ENCODE measurements at places on chromosomes 2 and 18. TPM values are rescaled to one million over a fixed set of nuclear protein-coding genes. Genes with fewer than 3 reads are reported as not detected.

DNA sequence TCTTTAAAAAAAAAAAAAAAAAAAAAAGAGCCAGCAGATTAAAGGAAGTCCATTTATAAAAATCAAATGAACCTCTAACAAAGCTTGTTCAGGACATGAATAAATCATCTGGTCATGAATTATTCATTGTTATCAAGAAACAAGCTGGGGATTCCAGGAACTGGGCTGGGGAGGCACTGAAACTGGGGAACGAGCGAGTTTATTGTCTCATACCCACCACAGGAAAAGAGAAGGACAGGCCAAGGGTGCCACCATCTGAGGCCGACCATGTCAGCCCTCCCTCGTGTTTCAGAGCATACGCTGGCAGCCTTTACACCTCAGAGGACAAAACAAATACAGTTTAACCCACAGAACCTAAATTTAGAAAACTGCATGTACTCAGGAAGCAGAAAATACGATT is 164.2 kb downstream of the VWC2L start:
- H3K27ac ChIP-seq, result no peak overlapping the region
- H3K27me3 ChIP-seq, result peaks cover 5% of the 10 kb centered on the region
- peaks cover 5% of the 10 kb centered on the region for H3K4me1 ChIP-seq
- DNase-seq, result no peak

Gene PTRHD1
- total RNA-seq, result 17.3 TPM

Gene KRTCAP3
- total RNA-seq, result 12.2 TPM

Gene HAAO
- not detected for total RNA-seq

DNA sequence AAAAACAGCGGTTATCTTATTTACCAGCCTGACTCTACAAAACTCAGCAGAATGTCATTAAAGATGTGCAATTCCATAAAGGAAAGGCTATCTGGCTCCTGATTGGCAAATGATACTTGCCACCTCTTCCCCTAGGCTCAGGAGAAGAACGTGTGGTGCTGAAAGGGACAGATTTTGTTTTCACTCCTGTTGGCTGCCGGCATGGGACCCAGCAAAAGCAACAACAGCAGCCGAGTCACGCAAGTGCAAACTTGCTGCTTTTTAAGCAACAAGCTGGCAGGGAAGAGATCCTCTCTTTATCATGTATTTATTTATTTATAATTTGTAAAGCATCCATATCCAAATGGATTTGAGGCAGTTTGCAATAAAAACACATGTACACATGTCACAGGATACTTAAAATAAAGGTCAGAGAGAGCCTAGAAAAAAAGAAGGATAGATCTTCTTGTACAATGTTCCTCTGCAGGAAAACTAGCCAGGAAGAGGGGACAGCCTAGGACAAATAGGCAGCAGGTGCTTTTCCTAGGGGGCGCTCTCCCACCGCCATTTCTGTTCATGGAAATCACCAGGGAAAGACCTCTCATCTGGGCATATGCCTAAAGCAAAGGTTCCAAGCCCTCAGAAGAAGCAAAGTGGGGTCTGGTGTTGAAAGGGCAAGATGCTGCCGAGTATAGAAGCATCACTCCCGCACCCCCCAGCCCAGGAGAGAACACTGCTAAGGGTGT is 799.3 kb downstream of the BCL11A start:
- no peaks in the 10 kb centered on the region for H3K36me3 ChIP-seq
- no peak for DNase-seq
- H3K27me3 ChIP-seq, result no peaks in the 10 kb centered on the region
- no peaks in the 10 kb centered on the region for H3K4me1 ChIP-seq

Gene AQP12B
- total RNA-seq, result not detected

- H3K4me3 ChIP-seq, result no peak overlapping the region
- H3K36me3 ChIP-seq, result no peaks in the 10 kb centered on the region
- no peak overlapping the region for H3K27ac ChIP-seq
- no peak for DNase-seq
- H3K27me3 ChIP-seq, result no peaks in the 10 kb centered on the region
Measured at GRCh38 chr2:109186656-109187250, 57.7 kb downstream of the SH3RF3 start.

GRCh38 chr2:65443509-65444186 is 11.2 kb upstream of the SPRED2 start:
- H3K36me3 ChIP-seq, result no peaks in the 10 kb centered on the region
- no peaks in the 10 kb centered on the region for H3K4me1 ChIP-seq
- no peak overlapping the region for H3K27ac ChIP-seq
- no peak overlapping the region for H3K4me3 ChIP-seq

DNA sequence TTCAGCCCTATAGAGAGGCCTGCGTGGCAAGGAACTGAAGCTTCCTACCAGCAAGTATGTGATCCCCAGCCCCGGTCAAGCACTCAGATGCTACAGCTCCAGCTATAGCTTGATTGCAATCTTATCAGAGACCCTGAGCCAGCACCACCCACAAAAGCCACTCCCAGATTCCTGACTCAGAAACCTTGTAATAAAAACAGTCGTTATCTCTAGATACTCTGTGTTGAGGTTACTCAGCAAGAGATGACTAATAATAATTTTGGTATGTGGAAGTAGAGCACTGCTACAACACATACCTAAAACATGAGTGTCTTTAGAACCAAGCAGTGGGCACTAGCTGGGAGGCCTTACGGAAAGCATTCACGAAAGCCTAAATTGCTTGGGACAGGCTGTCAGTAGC is 216.9 kb downstream of the UXS1 start:
- H3K4me1 ChIP-seq, result peaks cover 8% of the 10 kb centered on the region
- no peaks in the 10 kb centered on the region for H3K27me3 ChIP-seq
- H3K4me3 ChIP-seq, result no peak overlapping the region
- H3K27ac ChIP-seq, result no peak overlapping the region

Gene ASXL3
- not detected for total RNA-seq

Gene ASIC4
- total RNA-seq, result 0.09 TPM

DNA sequence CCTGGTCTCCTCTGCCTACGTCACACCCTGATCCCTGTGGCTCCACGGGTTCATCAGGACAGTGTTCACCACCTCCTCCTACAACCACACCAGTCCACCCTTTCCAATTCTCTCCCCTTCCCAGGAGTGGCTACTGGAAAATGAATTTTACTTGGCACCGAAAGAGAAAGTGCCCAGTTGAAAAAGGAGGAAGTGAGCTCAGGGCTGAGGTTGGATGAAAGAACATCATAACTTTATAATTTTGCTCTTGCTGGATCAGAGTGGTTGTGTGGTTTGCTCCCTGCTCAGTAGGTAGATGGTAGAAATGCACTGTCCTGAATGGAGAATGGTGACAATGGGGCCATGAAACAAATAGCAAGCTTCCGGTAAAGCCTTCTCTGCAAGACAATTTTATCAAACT is 140.3 kb upstream of the DDX18 start:
- no peak overlapping the region for H3K4me3 ChIP-seq
- no peaks in the 10 kb centered on the region for H3K36me3 ChIP-seq
- no peaks in the 10 kb centered on the region for H3K27me3 ChIP-seq
- H3K4me1 ChIP-seq, result no peaks in the 10 kb centered on the region

Gene PKDCC
- not detected for total RNA-seq

Gene IL1RN
- total RNA-seq, result 2.1 TPM

Gene IL36A
- not detected for total RNA-seq

GRCh38 chr2:126038861-126039260 is 617.1 kb upstream of the GYPC start:
- no peak overlapping the region for H3K27ac ChIP-seq
- no peak for DNase-seq
- H3K27me3 ChIP-seq, result no peaks in the 10 kb centered on the region
- no peaks in the 10 kb centered on the region for H3K4me1 ChIP-seq
- no peak overlapping the region for H3K4me3 ChIP-seq

Gene LRP1B
- total RNA-seq, result not detected

Gene PCARE
- total RNA-seq, result not detected

GRCh38 chr2:215881582-215881981 is 131.8 kb downstream of the MREG start:
- no peaks in the 10 kb centered on the region for H3K36me3 ChIP-seq
- no peak overlapping the region for H3K4me3 ChIP-seq
- H3K27ac ChIP-seq, result no peak overlapping the region

Gene SLC30A3
- 0.34 TPM for total RNA-seq

DNA sequence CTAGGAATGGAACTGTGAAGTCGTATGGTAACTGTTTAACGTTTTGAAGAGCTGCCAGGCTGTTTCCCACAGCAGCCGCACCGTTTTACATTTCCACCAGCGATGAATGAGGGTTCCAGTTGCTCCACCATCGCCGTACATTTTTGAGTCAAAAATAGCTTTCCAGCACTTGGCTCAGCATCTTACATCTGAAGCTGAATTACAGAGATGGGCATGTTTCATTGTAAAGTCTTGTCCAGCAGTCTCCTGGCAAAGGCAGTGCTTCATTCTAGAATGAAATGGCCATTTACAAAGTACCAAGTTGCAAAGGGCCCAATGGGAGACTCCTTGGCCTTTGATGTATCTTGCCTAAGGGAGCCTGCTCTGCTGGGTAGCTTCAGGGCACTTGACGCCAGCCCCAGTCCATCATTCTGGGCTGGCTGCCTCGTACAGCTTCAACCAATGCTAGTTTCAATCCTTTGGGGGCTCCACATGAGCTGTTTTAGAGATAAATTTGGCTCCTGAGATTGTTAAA is 45.1 kb downstream of the ATIC start:
- no peaks in the 10 kb centered on the region for H3K4me1 ChIP-seq
- H3K4me3 ChIP-seq, result no peak overlapping the region
- no peak for DNase-seq
- H3K27me3 ChIP-seq, result no peaks in the 10 kb centered on the region

Data from activated naive CD8-positive, alpha-beta T cell treated with anti-CD3 and anti-CD28 coated beads, Interleukin-2, amount 10 ng/mL, durations not matched to agents 7 days and 5 days (primary cell).